ENCODE measurements at places on chromosomes 6 and 20.

- DNase-seq, result no peak
Observed at GRCh38 chr6:31401403-31401802, 2.0 kb upstream of the MICA start.

DNA sequence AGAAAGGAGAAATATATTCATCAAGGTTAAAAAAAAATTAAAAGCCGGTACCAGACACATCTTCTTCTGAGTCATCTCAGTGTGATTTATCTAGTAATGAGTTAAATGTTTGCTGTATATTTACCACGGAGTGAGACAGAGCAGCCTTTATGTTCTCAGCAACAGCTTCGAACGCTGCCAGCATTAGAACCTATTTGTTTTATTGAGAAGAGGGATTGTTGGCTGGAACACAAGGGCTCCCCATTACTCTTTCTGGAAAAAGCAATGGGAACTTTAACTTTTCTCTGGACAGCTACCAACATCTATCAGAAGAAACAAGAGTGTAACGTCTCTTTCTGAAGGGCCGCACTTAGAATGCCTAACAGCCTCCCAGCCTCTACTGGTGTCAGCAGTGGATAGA, 105.3 kb upstream of the TAB2 start:
- no peak for DNase-seq

DNA sequence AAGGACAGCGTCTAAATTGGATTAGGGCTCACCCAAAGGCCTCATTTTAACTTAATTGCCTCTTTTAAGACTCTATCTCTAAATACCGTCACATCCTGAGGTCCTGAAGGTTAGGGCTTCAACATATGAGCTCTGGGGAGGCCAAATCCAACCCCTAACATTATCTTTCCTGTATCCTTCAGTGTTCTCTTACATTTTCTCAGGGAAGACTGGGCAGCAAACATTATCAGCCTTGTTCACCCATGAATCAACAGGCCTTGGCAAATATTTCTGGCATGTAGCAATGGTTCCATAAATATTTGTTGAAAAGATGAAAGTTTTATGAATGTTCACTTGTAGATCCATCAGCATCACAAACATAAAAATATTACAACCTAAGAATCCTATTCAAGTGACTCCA, 24.6 kb upstream of the FOXF2 start:
- no peak for DNase-seq

GRCh38 chr6:130587778-130588520, 222.1 kb downstream of the TMEM200A start:
- DNase-seq, result no peak

DNA sequence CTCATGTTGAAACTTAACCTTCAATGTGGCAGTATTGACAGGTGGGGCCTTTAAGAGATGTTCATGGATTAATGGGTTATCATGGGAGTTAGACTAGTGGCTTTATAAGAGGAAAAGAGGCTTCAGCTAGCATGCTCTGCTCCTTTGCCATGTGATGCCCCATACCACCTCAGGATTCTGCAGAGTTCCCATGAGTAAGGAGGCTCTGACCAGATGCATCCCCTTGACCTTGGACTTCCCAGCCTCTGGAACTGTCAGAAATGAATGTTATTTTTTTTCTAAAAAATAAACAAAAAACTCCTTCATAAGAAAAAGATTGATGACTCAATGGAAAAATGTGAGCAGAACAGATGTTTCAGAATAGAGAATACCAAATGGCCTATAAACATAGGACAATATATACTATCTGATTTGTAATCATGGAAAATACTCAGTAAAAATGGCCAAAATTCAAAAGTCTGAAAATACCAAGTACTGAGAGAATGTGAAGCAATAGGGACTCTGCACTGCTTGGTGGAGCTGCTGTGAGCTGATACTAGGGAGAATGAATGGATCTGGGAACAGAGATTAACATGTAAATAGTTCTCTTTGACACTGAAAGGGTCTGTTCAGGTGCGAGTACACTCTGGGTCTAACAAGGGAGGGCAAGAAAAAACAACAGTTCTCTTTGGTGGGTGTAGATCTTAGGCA, 7.4 kb upstream of the TRIM39 start:
- no peak for DNase-seq

DNA sequence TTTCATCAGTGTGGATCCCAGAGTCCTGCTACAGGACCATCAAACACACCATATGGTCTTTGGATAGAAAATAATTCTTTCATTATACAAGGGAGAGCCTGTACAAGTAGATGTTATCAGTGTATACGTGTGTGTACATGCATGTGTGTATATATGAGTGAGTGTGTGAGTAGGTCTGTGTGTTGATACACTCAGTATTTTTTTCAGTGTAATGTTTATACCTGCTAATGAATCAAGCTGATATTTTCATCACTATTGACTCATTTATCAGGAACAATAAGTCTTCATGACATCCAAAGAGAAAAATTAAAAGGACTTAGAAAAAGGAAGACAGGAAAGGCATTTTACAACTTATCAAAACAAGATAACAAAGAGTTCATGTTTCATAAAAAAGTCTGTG, 66.5 kb downstream of the EPM2A start:
- no peak for DNase-seq

DNA sequence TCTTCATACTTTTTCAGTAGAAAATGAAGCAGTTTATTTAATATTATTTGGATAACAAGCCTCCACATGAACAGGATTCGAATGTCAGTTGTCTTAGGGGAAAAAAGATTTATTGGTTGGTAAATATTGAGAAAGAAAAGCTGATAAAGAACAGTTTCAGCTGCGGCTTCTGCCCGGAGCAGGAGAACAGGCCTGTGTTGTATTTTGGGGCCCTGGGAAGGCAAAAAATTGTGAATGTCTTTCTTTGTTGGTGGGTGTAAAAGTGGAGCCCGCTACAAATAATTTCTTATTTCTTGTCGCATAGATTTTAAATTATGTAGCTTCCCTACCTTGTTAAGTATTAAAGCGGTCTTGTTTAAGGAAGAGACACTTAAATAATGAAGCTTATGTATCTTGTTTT, 90.5 kb upstream of the PAX1 start:
- DNase-seq, result no peak

GRCh38 chr6:113824411-113824810, 32.7 kb upstream of the MARCKS start:
- DNase-seq, result no peak

- DNase-seq, result no peak
Observed at GRCh38 chr20:54189630-54190029, 15.8 kb upstream of the CYP24A1 start.

DNA sequence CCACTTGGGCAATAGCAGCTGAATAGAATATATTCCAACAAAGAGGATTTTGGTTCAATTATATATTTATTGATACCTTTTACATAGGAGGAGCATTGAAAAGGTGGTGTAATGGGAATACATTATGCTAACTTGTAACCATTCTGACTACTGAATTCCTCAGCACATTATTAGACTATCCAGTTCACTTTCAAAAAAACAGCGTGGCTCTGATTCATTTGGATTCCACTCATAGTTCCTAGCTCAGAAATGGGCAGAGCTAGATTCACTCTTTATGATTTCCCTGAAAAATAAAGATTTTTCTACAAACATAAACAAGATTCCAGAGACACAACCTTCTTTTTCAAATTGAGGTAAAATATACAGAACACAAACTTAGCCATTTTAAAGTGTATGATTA, 9.2 kb upstream of the TRERF1 start:
- DNase-seq, result no peak

- no peak for DNase-seq
Observed at GRCh38 chr20:17985388-17986018, 16.7 kb downstream of the MGME1 start.

DNA sequence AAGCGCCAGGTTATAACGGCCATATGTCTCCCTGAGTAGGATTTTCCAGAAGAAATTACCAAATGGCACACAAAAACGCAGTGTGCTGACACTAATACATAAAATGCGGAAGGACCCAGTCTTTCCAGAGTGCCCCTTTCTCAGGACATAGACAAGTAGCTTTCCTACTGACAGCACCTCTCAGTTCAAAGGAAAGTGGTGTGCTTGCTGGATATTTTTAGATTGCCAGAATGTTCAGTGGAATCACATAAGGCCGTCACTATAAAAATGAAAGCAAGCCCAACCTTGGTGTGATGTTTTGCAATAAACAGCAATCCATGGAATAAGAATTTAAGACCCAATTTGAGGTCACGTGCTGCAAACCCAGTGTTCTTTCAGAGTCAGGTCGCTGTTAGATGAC, 135.5 kb upstream of the AGPAT4 start:
- no peak for DNase-seq

GRCh38 chr20:23254505-23254904, 96.1 kb upstream of the NXT1 start:
- no peak for DNase-seq

- DNase-seq, result no peak
Observed at GRCh38 chr6:168782187-168782751, 341.3 kb downstream of the SMOC2 start.

- DNase-seq, result no peak
Observed at GRCh38 chr6:18168264-18168663, 13.0 kb downstream of the KDM1B start.

GRCh38 chr20:16662467-16662866, 67.4 kb upstream of the SNRPB2 start:
- DNase-seq, result no peak
